ENCODE measurements at places on chromosomes 12 and 14.

GRCh38 chr12:75759842-75760572 lies 248.6 kb upstream of the KRR1 start:
- no peak for DNase-seq
- H3K27me3 ChIP-seq, result no peaks in the 10 kb centered on the region
- no peaks in the 10 kb centered on the region for H3K36me3 ChIP-seq
- peak overlapping the region; percentile 28 for H3K27ac ChIP-seq
- no peak overlapping the region for H3K4me3 ChIP-seq

GRCh38 chr12:116159593-116160200 lies 117.8 kb downstream of the MED13L start:
- no peak for DNase-seq
- no peaks in the 10 kb centered on the region for H3K27me3 ChIP-seq
- no peak overlapping the region for H3K27ac ChIP-seq
- H3K4me3 ChIP-seq, result no peak overlapping the region

- no peak overlapping the region for H3K4me3 ChIP-seq
- H3K27ac ChIP-seq, result no peak overlapping the region
- DNase-seq, result no peak
- no peaks in the 10 kb centered on the region for H3K36me3 ChIP-seq
- peaks cover 59% of the 10 kb centered on the region for H3K27me3 ChIP-seq
These were observed 1.7 kb upstream of the PAPLN start for GRCh38 chr14:73235531-73236155.

DNA sequence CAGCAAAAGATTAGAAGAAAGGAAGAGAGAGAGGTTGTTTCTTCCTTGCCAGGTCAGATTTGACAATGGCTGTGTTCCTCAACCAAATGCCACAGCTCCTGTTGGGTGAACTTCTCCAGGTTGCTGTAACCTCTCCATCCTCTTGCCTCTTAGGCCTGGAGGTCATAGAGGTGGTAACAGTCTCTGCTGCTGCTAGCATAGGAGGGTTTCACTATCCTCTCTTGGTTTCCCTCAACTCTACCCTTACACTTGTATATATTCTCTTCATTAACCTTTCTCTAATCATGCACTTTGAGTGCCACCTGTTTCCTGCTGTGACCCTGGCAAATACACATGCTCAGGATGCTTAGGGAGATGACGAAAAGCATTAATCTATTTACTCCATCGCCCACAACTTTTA lies 67.7 kb upstream of the HIF1A start:
- H3K27ac ChIP-seq, result no peak overlapping the region
- peaks cover 6% of the 10 kb centered on the region for H3K4me1 ChIP-seq
- no peaks in the 10 kb centered on the region for H3K36me3 ChIP-seq
- H3K4me3 ChIP-seq, result no peak overlapping the region
- H3K27me3 ChIP-seq, result no peaks in the 10 kb centered on the region

DNA sequence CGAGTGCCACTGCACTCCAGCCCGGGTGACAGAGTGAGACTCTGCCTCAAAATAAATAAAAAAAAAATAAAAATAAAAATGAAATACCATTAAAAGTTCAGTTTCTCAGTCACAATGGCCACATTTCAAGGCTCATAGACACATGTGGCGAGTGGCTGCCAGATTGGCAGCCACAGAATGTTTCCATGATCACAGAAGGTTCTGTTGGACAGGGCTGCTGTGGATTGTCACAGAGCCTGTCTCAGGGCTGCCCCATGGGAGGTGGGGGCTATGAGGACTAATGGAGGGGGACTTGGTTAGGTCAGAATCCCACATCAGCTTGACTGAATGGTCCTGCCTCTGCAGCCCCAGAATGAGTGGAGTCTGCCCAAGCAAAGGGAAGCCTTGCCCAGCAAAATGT lies 3.8 kb upstream of the PLA2G1B start:
- no peak overlapping the region for H3K27ac ChIP-seq
- no peaks in the 10 kb centered on the region for H3K4me1 ChIP-seq
- no peaks in the 10 kb centered on the region for H3K36me3 ChIP-seq
- no peak for DNase-seq

- H3K4me3 ChIP-seq, result peak overlapping the region; percentile 65
- peaks cover 7% of the 10 kb centered on the region for H3K4me1 ChIP-seq
- DNase-seq, result no peak
- H3K36me3 ChIP-seq, result peaks cover 13% of the 10 kb centered on the region
- H3K27ac ChIP-seq, result peak overlapping the region; percentile 49
These were observed 575 bp downstream of the L2HGDH start for GRCh38 chr14:50311337-50311971.

- no peak overlapping the region for H3K4me3 ChIP-seq
- H3K4me1 ChIP-seq, result peaks cover 8% of the 10 kb centered on the region
- peaks cover 7% of the 10 kb centered on the region for H3K27me3 ChIP-seq
- no peaks in the 10 kb centered on the region for H3K36me3 ChIP-seq
- no peak for DNase-seq
These were observed 394.2 kb downstream of the FSCB start for GRCh38 chr14:44112774-44113460.

DNA sequence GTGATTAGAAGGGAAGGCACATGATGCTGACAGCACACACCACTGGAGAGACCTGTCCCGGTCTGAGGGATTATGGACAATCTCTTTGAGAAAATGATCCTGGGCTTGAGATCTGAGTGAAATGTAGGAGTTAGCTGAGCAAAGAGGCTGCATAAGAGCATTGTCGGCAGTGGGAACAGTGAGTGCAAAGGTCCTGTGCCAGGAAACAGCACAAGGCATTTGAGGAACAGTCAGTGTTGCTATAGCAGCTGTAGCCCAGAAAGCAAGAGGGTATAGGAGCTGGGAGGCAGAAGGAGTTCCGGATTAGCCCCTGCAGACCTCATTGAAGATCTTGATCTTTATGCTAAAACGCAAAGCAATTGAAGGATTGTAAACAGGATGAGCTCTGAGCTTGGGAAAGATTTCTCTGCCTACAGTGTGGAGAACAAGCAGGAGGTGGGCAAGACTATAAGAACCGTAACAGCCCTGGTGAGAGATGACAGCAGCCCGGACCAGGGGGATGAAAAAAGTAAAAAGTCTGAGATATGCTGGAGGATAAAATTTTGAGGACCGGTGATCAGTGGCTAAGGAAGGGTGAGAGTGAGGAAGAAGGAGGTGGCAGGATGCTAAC lies 28.5 kb downstream of the CFL2 start:
- H3K4me3 ChIP-seq, result no peak overlapping the region
- no peaks in the 10 kb centered on the region for H3K27me3 ChIP-seq
- H3K4me1 ChIP-seq, result no peaks in the 10 kb centered on the region
- H3K36me3 ChIP-seq, result no peaks in the 10 kb centered on the region
- no peak for DNase-seq

DNA sequence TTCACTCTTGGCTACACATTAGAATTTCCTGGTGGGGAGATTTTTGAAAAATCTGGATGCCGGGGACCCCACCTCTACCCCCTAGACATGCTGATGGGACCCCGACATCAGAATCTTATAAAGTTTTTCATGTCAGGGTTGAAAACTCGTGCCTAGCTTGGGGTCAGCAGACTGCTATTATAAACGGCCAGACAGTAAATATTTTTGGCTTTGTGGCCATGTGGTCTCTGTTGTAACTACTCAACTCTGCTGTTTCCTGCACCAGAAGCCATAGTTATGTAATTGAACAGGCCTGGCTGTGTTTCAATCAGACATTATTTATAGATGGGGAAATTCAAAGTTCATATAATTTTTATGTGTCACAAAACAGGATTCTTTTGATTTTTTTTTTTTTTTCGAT lies 41.6 kb downstream of the ACACB start:
- no peak overlapping the region for H3K4me3 ChIP-seq
- H3K4me1 ChIP-seq, result peaks cover 4% of the 10 kb centered on the region
- H3K27me3 ChIP-seq, result no peaks in the 10 kb centered on the region
- H3K27ac ChIP-seq, result no peak overlapping the region
- no peaks in the 10 kb centered on the region for H3K36me3 ChIP-seq

DNA sequence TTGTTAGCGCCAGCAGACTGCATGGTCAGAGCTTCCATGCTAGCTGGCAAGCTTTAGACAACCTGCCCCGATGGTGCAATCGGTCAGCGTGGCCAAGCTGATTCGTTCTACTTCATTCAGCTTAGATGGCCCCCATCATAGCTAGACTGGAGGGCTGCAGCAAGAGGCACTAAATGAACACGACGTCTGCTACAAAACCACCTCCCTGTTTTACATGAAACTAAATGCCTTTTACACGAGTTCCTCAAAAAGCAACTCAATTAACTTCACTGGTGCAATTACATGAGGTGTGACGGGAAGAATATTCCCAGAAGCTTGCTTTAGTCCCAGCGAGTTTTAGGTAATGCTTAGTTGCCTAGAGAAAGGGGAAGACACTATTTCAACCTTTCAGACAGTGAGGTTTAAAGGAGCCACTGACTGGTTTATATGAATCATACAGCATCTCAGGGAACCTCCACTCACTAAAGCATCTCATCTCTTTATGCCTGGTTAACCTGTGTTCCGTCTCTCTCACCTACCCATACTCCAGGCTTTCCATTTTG lies 8.4 kb downstream of the NIN start:
- H3K27me3 ChIP-seq, result no peaks in the 10 kb centered on the region
- H3K4me1 ChIP-seq, result peaks cover 14% of the 10 kb centered on the region
- peaks cover 4% of the 10 kb centered on the region for H3K36me3 ChIP-seq
- no peak for DNase-seq

- H3K27me3 ChIP-seq, result no peaks in the 10 kb centered on the region
- H3K4me3 ChIP-seq, result no peak overlapping the region
- no peaks in the 10 kb centered on the region for H3K4me1 ChIP-seq
These were observed 16.1 kb downstream of the AK7 start for GRCh38 chr14:96407935-96408570.

DNA sequence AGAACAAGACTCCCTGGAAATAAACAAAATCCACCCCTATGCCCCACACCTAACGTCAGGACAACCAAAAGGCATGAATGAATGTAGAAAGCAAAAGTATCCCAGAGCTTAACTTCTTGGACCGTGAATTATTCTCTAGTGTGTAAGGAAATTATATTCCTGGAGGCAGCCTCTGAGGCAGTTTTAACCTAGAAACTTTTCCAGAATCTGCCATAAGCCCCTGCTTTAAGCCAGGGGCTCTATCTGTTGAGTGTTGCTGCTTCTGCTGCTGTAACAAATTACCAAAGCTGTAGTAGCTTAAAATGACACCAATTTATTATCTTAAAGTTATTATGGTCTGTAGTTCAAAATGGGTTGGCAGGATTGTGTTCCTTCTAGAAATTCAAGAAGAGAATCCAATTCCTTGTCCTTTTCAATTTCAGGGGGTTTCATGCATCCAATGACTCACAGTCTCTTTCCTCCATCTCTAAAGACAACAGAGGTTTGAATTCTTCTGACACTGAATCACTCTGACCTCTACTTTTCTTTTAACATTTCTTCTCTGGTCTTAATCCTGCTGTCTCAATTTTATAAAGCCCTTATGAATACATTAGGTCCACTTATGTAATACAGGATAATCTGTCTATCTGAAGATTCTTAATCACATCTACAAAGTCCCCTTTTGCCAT lies 242.7 kb downstream of the ATXN7L3B start:
- no peaks in the 10 kb centered on the region for H3K27me3 ChIP-seq
- no peaks in the 10 kb centered on the region for H3K36me3 ChIP-seq
- H3K4me3 ChIP-seq, result no peak overlapping the region
- H3K4me1 ChIP-seq, result peaks cover 4% of the 10 kb centered on the region

DNA sequence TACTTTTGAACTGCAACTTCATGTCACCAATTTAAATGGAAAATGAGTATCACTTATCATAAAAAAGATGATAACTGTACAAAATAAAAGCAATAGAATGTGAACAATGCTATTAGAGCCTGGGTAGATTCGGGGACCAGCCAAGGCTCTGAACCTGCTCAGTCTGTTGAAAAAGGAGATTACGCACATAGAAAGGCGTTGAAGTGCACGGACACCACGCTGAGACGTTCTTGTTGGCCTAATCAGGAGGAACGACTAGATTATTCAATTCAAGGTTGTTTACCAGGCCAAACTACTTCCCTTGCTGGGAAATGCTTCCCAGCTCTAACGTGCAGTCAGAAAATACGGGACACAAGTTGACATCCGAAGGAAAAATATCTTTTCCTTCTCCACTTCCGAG lies 23.5 kb upstream of the BDKRB1 start:
- no peak for DNase-seq
- H3K36me3 ChIP-seq, result no peaks in the 10 kb centered on the region
- no peak overlapping the region for H3K27ac ChIP-seq
- H3K4me3 ChIP-seq, result no peak overlapping the region

DNA sequence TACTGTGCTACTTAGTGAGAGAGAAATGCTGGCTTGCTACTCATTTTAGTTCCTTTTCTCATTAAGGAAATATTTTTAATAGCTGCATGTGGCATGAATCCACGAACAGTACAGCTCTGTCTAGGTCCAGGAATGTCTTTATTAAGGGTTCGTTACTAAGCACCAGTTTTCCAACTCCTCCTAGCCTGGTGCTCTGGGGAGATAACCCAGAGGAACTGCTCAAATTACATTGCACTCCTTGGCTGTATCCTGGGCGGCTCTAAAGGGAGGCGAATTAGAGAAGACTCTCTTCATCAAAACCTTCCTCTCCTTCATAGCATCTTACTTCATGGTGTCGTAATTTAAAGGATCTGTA lies 101.3 kb downstream of the PPM1A start:
- H3K4me1 ChIP-seq, result no peaks in the 10 kb centered on the region
- no peak overlapping the region for H3K4me3 ChIP-seq
- no peaks in the 10 kb centered on the region for H3K36me3 ChIP-seq

GRCh38 chr12:74412606-74413230 lies 124.9 kb upstream of the ATXN7L3B start:
- H3K4me1 ChIP-seq, result no peaks in the 10 kb centered on the region
- H3K4me3 ChIP-seq, result no peak overlapping the region
- DNase-seq, result no peak
- H3K27ac ChIP-seq, result no peak overlapping the region
- no peaks in the 10 kb centered on the region for H3K27me3 ChIP-seq

DNA sequence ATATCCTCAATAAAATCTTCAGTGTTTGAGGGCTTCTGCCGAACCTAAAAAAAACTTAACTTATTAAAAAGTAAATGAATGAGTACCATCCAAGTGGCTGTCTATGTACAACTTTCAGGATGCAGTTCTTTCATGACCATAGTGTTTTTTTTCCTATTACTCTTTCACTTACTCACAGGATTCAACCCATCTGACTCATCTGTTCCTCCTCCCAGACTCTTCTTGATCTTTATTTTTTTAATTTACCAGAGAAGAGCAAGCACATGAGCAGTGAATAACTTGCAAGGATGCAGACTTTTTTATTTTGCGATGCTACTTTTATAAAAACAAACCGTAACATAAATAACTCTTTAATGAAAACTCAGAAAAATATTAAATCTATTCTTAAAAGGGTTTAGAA lies 24.5 kb downstream of the RECQL start:
- no peaks in the 10 kb centered on the region for H3K27me3 ChIP-seq
- no peak overlapping the region for H3K27ac ChIP-seq
- H3K36me3 ChIP-seq, result peaks cover 33% of the 10 kb centered on the region
- no peak overlapping the region for H3K4me3 ChIP-seq
- H3K4me1 ChIP-seq, result no peaks in the 10 kb centered on the region

DNA sequence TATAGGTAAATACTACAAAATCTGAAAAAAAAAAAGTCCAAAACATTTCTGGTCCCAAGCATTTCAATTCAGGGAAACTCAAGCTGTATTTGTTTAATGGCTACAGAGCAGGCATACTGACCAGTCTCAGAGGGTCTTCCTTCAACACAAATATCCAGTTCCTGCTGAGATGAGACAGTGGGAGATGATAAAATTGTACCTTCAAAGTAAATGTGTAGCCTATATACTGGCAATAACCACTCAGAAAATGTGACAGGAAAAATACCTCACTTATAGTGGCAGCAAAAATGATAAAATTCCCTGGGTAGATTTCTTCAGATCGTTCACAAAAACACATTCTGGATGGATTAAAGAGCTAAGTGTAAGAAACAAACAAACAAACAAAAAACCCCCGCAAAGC lies 102.0 kb upstream of the FUT8 start:
- no peaks in the 10 kb centered on the region for H3K4me1 ChIP-seq
- H3K27me3 ChIP-seq, result no peaks in the 10 kb centered on the region
- no peak overlapping the region for H3K4me3 ChIP-seq

All from RWPE2 (cell line).